ENCODE measurements at places on chromosomes 11 and 22.

GRCh38 chr11:114295676-114296604 lies at the start of gene NNMT:
NNMT (plus strand) TSS chr11:114296399; CDS start chr11:114296557, 158 bp downstream.
- DNase-seq, result no peak

- DNase-seq, result no peak
These were observed 141.2 kb downstream of the CADM1 start for GRCh38 chr11:115362997-115363396.

DNA sequence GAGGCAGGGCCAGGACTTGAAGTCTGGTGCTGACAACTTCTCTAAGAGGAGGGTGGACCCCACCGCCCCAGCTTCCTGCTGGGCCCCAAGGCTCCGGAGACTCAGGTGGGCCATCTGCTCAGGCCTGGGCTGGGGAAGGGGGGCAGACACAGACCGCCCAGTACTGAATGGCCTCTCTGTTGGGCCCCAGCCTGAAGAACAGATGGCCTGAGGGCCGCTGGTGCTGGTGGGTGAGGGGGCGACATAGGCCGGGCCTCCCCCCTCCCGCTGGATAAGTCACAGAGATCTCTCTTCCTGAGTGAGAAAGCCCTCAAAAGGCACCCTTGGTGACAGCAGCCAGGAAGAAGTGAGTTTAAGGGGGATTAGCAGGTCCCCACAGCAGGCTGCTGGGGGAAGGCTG lies 12.5 kb upstream of the TP53I11 start:
- no peak for DNase-seq

DNA sequence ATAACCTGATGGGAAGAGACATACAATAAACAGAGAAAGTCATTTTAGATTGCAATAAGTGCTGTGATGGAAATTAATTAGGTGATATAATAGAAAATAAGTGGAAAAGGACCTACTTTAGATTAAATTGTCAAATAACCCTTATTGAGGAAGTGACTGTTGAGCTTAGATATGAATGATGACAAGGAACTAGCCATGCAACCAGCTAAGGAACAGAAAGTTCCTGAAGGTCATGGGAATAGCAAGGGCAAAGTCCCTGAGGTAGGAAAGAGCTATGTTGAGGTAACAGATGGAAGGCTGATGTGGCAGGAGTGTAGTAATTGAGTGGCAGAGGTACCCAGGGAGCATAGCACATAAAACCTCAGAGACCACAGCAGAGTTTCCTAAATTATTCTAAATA lies 135.2 kb downstream of the WNT11 start:
- no peak for DNase-seq

DNA sequence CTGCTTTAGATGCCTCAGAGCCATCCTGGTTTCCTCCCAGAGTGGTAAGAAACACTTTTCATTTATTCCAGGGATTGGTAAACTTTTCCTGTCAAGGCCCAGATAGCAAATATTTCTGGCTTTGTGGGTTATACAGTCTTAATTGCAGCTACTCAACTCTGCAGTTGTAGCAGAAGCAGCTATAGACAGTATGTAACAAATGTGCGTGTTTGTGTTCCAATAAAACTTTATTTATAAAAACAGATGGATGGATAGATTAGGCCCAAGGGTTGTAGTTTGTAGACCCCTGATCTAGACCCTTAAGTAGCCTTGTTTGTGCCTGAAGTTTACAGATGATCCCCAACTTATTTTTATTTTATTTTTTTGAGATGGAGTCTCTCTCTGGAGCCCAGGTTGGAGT lies 17.9 kb downstream of the NNMT start:
- DNase-seq, result no peak

DNA sequence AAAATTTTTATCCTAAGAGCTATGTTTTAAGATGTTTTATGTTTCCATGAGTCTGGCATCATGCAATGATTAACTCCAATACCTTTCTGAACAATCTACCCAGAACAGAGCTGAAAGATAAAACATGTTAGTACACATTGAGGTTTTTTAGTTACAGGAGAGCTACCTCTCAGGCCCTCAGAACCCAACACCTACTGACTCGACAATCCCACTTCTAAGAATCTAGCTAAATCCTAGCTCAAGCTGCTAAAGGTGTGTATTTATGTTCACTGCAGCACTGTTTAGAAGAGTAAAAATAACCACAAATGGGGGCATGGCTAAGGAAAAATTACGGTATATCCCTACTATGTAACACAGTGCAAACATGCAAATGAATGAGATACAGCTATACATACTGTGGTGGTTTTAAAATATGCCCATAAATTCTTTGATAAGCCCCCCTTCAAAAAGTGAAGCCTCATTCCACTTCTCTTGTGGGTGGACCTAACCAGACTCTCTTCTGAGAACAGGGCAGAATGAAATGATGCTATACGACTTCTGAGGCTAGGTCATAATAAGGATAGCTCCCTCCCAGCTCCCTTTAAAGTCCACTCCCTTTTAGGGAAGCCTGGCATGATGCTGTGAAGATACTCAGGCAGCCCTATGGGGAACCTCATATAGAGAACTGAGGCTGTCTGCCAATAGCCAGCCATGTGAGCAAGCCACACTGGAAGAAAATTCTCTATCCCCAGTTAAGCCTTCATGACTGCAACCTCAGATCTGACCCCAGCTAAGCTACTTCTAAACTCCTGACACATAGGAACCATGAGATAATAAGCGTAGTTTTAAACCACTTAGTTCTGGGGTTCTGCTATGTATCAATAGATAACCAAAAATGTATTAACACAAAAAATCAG lies 29.5 kb downstream of the TMEM123 start:
- no peak for DNase-seq

DNA sequence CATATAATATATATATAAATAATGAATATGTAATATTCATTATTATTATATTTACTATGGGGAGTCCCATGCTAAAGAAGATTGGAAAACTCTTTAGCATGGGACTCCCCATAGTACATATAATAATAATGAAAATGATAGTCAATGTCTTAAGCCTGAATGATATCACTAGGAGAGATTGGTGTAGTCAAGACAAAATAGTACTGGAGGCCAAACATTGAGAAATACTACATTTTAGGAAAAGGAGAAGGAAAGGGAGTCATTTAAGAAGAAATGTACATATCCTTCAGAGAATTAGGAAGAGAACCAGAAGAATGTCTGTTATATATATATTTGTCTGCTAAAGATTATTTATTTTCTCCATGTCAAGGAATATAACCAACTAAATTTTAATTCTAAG lies 5.0 kb upstream of the VWA5A start:
- no peak for DNase-seq

DNA sequence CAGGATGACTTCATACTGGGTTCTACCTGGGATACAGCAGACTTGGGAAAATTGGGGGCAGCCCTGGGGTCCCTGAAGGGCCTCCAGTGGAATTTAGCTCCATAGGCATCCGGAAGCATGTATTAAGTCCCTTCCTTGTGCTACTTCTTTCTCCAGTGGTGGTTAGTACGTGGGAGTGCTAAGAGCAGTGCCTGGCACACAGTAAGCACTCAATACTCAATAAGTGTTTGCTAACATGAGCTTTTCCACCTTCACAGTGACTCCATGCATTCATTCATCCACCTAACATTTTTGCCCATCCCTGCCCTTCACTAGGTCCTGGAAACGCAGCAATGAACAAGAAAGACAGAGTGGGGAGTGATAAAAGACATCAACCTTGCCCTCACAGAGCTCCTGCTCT lies 120.5 kb downstream of the MN1 start:
- DNase-seq, result no peak

DNA sequence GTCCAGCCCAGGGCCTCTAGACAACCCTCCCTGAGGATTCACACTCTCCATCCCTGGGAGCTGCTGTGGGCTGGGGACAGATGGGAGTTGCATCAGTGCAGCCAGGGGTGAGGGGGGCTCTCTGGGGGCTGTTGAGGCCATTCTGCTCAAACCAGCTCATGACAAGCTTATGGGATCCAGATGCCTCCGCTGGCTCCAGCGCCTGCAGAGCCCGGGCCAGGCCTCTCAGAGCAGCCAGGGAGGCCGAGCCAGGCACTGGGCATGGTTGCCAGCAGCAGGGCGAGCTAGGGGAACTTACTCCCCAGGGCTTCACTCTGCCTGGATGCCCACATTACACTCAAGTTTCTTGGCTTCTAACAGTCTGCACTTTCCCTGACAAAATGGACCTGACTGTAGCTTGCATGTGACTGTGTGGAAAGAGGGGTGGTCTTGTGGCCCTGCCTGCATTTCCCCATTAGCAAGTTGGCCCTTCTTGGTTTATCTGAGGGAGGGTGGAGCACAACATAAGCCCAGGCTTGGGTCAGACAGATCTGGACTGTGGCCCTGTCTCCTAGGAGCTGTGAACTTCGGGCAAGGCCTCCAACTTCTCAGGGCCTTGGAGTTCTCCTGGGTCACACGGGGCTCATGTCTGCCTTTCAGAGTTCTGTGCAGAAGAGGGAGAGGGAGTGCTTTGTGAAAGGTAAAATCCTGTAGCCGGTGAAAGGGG lies 34.5 kb upstream of the CYB5R3 start:
- no peak for DNase-seq

GRCh38 chr11:46570790-46571398 lies 22.9 kb downstream of the AMBRA1 start:
- no peak for DNase-seq

DNA sequence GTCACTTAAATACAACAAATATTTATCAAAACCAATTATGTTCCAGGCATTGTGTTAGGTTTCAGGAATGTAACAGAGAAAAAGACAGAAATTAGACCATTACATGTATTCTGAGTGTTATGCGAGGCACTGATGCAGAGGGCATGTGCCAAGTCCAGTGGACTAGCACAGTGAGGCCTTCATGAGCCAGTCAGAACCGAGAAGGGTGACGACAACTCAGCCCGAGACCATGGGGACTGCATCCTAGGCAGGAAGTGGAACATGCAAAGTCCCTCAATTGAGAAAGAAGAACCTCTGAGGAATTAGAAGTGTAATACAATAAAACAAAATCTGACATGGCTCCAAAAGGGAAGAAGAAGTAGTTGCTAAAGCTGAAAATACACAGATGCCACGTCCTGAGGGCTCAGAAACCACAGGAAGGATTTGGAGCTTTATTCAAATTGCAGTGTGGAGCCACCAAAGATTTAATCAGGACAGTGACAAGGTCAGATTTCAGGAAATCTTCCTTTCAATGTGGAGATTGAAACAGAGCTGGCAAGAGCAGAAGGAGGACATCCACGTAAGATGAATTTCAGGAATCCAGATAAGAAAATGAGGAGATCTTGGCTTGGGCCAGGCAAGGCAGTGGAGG lies 529.6 kb downstream of the NTM start:
- DNase-seq, result no peak

GRCh38 chr11:60502221-60502775 lies 9.7 kb downstream of the MS4A12 start:
- DNase-seq, result no peak

DNA sequence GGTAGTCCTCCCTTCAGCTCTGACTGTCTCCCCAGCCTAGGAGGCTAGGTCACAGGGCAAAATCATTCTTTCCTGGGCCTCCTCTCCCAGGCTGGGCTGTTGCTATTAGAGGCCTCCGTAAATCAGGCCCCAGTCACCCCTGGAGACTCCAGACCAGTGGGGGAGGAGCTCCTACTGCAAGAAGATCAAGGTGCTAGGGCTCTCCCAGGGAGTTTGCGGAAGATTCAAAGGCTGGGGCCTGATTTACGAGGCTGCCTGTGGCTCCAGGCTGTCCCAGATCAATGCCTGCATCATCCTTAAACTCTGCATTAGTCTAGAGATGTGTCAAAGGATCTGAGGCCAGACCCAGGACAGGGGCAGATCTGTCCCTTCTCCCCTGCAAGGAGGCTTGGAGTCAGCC lies 346.2 kb downstream of the TENM4 start:
- DNase-seq, result no peak

DNA sequence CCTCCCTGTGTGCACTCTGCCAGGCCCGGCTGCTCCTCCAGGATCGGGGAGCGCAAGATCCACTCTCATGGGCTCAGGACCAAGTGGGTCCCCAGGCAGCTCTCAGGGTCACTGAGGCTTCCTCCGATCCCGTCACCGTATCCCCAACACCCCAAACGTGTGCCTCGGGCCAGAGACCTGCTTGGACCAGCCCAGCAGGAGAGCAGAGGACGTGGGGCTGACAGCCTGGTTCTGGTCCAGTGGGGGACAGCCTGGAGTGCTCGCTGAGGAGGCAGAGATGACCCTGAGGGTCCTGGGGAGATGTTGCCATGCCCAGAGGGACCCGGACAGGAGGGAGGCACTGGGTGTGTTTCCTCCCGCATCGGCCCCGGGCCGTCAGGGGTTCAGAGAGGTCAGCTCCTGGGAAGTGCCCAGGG lies 1402.6 kb downstream of the BRD1 start:
- no peak for DNase-seq

DNA sequence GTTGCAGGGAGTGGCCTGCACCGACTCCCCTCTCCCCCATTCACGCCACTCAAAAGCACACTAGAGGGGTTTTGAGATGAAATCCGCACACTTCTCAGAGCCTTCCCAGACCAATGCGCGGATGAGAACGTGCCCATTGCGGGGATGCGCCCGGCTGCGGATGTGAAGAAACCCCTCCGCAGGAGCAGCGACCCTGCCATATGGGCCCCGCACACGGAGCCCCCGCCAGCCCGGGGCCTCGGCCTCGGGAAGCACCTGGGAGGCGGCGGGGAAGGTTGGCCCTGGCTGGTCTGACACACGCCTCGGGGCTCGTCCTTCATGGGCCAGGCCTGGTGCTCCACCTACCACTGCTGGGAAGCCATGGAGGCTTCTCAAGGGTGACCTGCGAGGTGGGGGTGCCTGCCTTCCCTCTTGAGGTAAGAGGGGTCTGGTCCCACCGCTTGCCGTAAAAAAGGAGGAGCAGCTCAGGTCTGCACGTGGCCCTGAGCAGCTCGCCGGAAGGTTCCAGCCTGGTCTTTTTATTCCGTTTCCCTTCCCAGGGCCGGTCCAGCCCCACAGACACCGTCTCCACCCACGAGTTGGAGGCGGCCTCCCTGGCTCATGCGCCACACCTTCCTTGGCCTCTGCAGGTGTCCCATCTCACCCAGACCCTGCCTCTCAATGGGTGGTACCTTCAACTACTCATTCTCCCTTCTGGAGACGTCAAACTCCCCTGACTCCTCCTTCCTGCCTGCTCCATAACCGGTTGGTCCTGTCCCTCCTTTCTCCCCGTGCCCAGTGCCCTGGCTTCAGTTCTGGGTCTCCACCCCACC lies 39.4 kb downstream of the TRMU start:
- no peak for DNase-seq

DNA sequence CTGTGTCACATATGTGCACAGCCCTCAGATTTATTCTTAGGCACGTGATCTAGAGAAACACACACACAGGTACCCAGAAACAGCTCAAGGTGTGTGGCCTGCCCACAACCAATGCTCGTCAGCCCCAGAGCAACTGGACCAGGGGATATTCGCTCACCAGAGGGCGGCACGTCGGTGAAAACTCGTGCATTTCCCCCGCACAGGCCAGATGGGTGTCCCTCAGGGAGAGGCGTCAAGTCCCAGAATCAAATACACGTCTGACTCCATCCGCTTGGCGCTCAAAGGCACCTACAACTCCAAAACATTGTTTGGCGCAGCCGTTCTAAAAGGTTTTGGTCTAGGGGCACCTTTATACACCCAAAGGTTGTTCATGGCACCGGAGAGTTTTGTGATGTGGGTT lies 429.0 kb downstream of the BRD1 start:
- DNase-seq, result no peak
